ENCODE measurements at places on chromosomes 6 and 20. TPM values are rescaled to one million over a fixed set of nuclear protein-coding genes. Genes with fewer than 3 reads are reported as not detected.

Gene VNN1
- 1.7 TPM for total RNA-seq

Gene CFAP61
- total RNA-seq: 36.9 TPM

GRCh38 chr6:144215402-144215931 lies 65.2 kb downstream of the STX11 start:
- peak; percentile 64 for DNase-seq

GRCh38 chr20:41440882-41441281 lies 74.3 kb upstream of the EMILIN3 start:
- no peak for DNase-seq

Gene PLCB1
- 6.3 TPM for total RNA-seq

- no peak for DNase-seq
These were observed 604.6 kb downstream of the TFAP2A start for GRCh38 chr6:9810286-9810685.

DNA sequence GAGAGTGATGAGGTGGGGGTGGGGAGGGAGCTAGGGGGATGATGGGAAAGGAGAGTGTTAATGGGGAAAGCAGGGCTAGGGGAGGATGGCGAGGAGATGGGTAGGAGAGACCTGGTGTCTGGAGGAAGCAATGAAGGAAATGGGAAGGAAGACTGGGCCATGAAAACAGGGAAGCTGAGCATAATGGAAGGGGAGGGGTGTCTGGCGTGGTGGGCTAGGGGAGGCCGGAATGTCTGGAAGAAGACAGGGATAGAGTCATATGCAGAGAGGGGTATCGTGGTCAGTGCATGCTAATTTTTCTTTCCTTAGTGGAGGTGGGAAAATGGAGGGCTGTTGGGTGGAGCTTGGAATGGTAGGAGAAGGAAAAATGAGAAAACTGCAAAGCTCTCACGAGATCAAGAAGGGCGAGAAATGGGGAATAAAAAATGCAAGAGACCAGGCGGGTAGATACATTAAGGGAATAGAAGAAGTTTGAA lies 423 bp downstream of the KLHDC3 start:
- DNase-seq: no peak

- DNase-seq: no peak
These were observed 15.6 kb downstream of the HAO1 start for GRCh38 chr20:7924692-7925091.

DNA sequence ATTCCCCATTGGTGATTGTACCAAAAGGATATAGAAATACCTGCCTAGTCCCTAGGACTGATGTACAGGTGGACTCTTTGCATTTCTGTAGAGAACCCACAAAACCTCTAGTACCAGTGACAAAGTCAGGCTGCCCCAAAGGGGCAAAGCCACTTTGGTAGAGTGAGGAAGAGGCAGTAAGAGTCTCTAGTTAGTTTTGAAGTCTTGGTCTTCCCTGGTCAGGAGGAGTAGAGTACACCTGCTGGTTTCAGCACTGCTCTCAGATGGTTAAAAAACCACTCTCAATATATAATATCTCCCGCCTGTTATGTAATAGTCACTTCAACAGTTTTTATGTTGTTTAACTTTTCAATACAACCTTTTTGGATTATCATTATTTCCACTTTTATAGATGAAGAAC lies 344.9 kb downstream of the CDKAL1 start:
- DNase-seq: no peak

Gene PBOV1
- total RNA-seq: not detected

- DNase-seq: no peak
These were observed 152.4 kb downstream of the COL9A1 start for GRCh38 chr6:70150521-70150920.

Gene GTSF1L
- not detected for total RNA-seq

Gene RBPJL
- not detected for total RNA-seq

- DNase-seq: no peak
These were observed 803.7 kb downstream of the GRIK2 start for GRCh38 chr6:102197211-102197610.

DNA sequence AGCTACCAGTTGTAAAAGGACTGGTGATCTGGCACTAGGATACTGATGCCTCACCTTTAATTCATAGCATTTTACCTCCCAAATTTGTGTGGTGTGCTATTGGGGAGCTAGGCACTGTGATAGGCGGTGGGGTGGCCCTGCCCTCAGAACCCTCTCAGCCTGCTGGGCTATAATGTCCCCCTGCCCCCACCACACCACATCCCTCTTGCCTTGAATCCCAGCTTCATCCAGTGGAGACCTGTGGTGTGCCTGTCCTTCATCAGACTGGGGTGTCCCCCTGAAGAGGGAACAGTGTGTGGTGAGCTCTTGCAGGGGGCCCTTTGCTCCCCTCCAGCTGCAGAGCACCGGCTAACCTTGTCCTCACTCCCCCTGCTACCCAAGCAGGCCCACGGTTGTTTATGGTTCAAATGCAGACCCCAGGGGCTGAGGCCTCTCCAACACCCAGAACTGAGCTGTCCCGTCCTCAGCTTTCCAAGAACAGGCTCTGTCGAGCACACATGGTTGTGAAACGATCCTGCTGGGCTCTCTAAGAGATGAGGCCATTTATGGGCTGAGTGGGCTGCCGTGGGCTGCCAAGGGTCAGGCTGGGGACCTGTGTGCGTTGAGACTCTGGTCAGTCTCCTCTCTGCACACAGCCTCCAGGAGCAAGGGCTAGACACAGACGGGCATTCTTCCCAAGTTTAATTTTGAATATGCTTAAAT lies 26.9 kb upstream of the VEGFA start:
- DNase-seq: no peak

DNA sequence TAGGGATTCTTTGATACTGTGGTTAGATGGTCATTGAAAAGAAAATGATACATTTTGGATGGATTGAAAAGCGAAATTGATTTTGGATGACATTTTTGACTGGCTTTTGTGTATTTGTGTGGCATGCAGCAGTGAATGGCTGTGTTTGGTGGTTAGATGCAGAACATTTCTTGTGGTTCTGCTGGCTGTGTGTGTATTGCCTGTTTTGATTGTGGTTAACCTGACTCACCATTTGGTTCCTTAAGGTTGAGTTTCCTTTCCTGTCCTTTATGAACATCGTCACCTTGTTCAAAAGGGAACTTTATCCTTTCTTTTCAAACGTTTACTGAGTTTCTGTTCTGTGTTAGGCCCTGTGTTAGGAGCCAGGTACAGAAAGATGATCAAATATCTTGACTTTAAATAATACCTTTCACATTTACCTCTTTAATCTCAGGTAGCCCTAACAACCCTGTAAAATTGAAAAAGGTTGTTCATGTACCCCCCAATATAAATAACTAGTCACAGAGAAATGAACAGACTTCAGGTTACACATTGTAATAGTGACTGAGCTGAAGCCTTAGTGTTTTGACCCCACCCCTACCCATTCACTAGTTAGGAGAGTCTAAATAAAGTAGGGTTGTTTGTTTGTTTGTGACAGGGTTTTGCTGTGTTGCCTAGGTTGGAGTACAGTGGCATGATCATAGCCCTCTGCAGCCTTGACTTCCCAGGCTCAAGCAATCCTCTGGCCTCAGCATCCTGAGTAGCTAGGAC lies 23.8 kb downstream of the ANKS1A start:
- no peak for DNase-seq

- DNase-seq: no peak
These were observed 1164.7 kb upstream of the MAP3K7 start for GRCh38 chr6:91751526-91751925.

Gene ZNF311
- 0.08 TPM for total RNA-seq

DNA sequence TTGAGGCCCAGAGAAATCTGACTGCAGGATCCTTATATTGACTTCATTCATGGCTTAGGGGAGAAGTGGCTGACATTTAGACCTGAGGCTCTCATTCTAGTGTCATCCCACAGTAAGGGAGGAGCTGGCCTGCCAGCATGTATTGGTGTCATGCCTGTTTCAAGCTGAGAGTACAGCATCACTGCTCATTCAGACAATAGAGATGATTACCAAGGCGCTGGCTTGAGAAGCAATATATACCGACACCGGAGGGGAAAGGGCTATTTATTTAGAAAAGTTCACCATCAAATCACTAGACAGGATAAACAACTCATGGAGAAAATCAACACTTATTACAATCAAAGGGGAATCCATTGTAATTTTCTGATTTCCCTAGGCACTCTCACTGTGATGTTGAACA lies 84.4 kb upstream of the HDAC2 start:
- no peak for DNase-seq

Gene PRPH2
- 0.30 TPM for total RNA-seq

Gene ULBP1
- total RNA-seq: 0.13 TPM

- DNase-seq: no peak
These were observed 56.6 kb downstream of the ARID1B start for GRCh38 chr6:156833755-156834154.

DNA sequence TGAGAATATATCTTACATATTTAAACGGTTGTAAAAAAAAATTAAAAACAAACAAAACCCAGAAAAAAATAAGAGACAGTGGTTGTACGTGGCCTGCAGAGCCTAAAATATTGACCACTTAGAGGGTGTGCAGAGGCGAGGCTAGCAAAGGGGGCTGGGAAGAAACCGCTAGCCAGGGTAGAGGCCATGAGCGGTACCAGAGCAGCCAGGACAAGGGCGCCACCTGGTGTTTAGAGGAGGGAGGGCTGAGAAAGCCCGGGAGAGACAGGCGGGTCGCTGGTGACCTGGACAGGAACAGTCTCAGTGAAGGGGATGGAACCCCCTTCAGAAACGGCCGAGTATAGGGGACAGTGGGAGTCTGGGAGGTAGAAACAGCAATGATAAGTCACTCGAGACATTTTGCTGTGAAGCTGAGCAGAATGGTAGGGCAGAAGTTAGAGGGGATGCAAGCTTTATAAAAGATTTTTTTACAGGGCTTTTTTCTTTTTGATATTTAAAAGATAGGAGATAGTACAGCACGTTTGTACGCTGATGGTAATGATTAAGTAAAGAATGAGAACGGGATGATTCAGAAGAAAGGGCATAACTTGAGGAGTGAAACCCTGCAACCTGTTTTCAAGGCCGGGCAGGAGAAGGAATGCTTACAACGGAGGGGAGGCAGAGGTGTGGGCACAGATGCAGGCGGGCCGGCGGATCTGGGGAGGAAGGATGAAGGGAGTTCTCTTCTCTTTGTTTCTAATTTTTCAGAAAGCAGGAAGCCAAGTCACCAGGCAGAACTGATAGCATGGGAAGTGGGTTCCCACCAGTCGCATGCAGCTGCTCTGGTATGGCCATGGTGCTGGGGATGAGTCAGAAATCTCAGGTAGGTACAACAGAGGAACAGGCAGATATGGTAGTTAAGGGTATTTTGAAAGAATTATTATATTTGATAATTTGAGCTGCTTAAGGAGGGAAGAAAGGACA lies 76.2 kb downstream of the FAM229B start:
- DNase-seq: peak; percentile 65

DNA sequence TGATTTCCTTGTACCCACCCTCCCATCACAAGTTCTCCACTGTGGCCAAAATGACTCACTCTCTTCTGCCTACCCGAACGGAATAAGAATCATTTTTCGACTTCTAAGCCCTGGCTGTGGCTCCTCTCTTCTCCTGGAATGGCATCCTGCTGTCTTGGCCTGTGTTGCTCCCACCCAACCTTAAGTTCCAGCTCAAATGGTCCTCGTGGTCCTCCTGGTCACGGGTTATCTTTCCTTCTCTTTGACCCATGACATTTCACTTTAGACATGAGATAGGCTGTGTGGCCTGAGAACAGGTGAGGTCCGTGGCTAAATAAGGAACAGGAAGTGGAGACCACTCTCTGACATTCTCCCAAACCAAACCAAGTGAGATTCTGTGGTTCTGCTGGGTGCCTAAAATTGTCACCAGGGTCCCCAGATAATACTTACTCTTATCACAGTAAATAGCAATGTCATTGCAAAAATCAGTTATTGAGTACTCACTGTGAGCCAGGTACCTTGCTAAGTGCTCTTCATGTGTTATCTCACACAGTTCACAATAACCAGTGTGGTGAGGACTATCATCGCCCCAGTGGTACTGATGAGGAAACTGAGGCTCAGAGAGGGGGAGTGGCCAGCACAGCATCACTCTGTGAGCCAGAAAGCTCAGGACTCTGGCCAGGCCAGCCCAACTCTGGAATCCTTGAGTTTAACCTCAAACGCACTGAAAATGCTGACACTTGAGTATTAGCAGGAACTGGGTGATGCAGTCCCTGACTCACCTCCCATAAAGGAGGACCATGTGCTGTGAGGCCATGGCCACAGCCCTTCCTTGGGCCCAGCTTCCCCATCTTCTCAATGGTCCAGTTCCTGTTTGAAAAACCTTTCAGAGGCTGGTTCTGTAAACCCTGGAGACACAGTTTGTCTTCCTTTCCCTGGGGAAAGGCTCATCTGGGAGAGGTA lies 74.8 kb upstream of the SIRPA start:
- DNase-seq: peak; percentile 64

DNA sequence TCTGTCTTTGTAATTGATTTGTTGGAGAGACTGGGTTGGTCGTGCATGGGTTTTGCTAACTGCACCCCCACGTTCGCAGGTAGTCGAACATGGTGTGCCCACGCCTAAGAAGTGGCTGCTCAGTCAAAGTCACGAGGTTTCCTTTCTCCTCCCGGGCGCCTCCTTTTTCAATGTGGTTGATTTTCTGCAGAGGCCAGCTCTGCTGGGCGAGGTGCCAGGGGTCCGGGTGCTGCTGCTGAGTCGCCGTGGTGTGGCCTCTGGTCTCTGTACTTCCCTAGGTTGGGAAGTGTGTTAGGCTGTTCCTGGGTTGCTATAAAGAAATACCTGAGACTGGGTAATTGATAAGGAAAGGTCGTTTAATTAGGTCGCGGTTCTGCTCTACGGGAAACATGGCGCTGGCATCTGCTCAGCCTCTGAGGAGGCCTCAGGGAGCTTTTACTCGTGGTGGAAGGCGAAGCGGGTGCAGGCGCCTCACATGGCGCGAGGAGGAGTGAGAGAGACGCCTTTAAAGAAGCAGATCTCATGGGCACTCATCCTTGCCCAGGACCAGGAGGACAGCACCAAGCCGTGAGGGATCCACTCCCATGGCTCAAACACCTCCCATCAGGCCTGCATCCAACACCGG lies 14.1 kb downstream of the OSBPL2 start:
- no peak for DNase-seq

DNA sequence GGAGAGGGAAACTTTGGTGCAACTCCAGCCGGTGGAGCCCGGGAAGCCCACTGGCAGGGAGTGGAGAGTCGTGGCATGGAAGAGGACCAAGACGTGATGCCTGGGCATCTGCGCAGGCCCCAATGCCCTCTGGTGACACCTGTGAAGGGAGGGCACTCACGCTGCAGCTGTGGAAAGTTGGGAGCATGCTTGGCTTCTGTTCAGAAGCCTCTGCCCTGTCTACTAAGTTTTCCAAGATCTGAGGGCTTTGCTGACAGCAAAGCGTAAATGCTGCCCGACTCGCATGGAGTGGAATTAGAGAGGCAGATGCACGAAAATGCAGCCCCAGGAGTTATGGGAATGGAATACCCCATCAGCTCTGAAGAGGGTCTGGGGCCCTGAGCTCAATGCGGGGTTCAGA lies 75.7 kb downstream of the SYNDIG1 start:
- DNase-seq: no peak

DNA sequence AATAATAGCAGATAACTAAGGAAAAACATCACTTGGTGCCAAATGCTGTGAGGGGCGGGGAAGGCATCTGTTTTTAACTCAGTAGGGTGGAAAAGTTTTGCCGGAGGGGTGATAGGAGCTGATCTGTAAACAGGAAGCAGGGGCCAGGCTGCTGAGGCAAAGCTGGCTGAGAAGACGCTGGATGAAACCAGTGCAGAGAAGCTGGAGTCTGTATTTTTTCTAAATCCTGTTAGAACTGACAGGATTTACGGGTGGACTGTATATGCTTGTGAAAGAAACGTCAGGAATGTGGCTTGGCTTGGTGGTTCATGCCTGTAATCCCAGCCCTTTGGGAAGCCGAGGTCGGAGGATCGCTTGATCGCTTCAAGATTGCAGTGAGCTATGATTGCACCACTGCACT lies 5.6 kb downstream of the PCMTD2 start:
- DNase-seq: peak; percentile 51

GRCh38 chr6:144630857-144631256 lies 345.7 kb downstream of the UTRN start:
- DNase-seq: no peak

- peak; percentile 66 for DNase-seq
These were observed 49.4 kb downstream of the TMEM242 start for GRCh38 chr6:157273756-157274470.

Measured in Right ventricle myocardium superior (tissue), 1 donor.